Muscle of back (tissue), 13 donors: ENCODE measurements at places on chromosomes 12 and 14. TPM values are rescaled to one million over a fixed set of nuclear protein-coding genes. Genes with fewer than 3 reads are reported as not detected.

Gene MMP19
- 2.4 TPM for polyA plus RNA-seq

Gene RDH5
- polyA plus RNA-seq = 33.8 TPM

Gene SERPINA4
- not detected for polyA plus RNA-seq

Gene HHIPL1
- polyA plus RNA-seq = 2.5 TPM

Gene RDH12
- 0.46 TPM for polyA plus RNA-seq

Gene IAPP
- not detected for polyA plus RNA-seq
